ENCODE measurements at places on chromosomes 4 and X.

GRCh38 chrX:155086961-155087735, 15.8 kb downstream of the BRCC3 start:
- DNase-seq: no peak

DNA sequence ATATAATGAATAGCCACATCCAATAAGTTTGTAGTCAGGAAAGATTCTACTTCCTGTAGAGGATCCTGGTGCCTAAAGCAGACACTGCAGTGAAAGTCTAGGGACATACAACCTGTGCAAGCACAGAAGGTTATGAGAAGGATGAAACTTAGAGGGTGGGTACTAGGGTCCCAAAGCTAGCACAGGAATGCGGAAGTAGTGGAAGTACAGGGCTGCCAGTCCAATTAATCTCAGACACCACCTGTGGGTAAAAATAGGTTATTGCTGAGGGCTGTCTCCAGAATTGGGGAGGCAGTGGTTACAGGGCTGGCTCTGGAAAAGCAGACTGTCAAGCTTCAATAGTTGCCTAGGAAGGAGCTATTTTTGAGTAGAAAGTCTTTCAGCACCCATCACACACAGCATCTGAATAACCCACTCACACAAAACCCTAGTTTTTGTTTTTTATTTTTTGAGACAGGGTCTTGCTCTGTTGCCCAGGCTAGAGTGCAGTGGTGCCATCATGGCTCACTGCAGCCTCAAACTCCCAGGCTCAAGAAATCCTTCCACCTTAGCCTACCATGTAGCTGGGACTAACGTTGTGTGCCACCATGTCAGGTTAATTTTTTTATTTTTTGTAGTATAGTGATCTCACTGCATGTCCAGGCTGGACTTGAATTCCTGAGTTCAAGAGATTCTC, 50.8 kb upstream of the ELF2 start:
- DNase-seq: no peak

GRCh38 chr4:48271626-48272025, 2.0 kb upstream of the TEC start:
- no peak for DNase-seq

DNA sequence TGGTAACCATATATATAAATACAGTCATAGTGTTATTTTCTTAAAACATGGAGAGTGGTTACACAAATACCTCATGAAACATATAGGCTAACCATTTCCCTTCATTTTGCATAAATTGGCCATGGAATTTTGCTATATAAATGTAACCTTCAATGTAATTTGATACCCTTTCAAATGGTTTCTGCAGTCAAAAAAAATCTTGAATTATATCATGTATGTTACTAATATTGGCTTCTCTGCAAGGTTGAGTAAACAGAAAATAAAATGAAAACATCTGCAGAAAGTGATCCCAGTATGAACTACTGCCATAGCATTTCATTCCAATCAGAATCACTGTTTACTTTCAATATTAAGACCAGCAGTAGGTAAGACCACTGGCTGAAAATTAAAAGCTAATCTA, 1165.9 kb upstream of the TENM3 start:
- no peak for DNase-seq

DNA sequence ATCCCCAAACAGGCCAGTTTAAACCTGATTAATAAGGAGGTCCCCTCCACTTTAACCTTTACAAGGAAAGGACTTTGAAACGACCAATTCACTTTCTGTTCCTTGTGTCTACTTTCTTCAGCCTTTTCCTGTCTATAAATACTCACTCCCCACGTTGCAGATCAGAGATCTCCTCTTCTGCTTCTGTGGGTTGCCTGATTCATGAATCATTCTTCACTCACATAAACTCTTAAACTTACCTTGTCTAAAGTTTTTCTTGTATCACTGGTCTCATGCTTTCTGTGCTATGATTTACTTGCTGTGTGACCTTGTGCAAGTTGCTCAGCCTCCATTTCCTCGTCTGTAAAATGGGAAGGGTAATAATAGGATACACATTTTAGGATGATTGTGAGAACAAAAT, 236.1 kb downstream of the QDPR start:
- no peak for DNase-seq

- DNase-seq: no peak
Observed at GRCh38 chr4:85774000-85774399, 299.1 kb downstream of the ARHGAP24 start.

DNA sequence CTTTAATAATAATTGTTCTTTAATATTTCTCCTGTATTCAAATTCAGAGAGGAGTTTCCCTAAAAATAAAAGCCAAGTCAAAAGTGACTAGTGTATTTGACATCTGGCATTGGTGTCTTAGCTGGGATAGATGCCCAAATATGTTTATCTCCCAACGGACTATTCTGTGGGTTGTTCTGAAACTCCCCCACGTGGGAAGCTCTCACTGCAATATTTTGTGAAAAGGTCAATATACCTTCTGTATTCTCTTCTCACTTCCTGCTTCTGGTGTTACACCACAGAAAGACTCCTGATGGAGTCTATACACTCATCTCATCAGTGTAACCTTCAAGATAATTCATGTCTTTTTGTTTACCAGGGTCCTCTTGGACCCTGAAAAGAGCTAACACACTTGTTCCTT, 2052.8 kb upstream of the TENM3 start:
- no peak for DNase-seq

GRCh38 chr4:3401436-3402171, 40.2 kb upstream of the HGFAC start:
- no peak for DNase-seq

- DNase-seq: no peak
Observed at GRCh38 chr4:39205476-39205875, 23.1 kb downstream of the WDR19 start.

GRCh38 chrX:154750301-154751202, at the start of gene GAB3:
GAB3 (minus strand) TSS chrX:154751077; CDS start chrX:154751025, 52 bp downstream.
- DNase-seq: no peak

DNA sequence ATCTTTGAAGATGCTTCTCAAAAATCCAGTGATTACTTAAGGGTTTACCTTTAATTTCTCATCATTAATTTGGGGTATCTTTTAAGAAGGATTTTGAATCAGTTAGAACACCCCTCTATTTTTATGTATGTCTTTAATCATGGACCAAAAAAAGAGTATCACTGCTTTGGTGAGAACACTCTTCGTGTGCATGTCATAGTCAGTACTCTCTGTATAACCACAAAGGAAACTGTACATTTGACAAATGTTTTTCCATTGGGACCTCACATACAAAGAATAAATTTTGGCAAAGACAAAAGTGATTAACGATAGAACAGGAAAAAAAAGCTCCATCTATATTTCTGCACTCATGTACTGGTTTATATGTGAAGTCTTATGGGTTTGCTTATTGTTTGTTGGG, 31.3 kb downstream of the FAM241A start:
- DNase-seq: no peak

GRCh38 chr4:151420250-151420807, 11.4 kb downstream of the FHIP1A start:
- DNase-seq: no peak

GRCh38 chrX:97854086-97854485, 970.4 kb downstream of the RPA4 start:
- DNase-seq: no peak

DNA sequence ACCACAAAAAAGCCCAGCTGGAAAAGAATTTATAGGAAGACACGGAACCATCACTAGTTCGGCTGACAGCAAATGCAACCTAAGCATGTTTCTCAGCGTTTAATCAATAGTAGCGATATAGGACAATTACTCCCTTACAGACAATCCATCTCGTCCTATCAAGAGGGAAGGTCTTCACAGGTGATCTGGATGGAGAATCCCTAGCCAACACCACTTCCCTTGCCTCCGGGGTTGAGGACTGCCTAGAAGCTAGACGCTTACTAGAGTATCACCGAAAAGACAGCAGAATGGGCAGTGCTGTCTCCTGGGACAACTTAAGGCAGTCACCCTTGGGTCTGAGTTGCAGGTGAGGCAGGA, 32.1 kb upstream of the MAML3 start:
- DNase-seq: no peak

DNA sequence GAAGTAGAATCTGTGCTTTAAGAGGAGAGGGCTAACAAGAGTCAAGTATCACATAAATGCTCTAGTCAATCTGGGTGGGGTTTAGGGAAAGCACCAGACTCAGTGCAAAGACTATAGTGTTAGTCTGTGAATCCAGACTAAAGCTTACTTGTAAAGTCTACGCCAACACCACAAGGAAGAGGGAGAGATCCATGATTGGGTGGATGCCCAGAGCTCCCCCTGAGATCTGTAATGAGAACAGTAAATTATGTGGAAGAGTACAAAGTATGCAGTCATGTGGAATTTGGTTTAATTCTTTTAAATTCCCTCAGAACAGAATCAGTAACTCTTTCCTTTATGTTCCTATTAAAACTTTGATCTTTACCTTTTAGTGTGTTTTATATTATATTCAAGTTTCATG, 354.7 kb upstream of the SPANXN4 start:
- DNase-seq: no peak

DNA sequence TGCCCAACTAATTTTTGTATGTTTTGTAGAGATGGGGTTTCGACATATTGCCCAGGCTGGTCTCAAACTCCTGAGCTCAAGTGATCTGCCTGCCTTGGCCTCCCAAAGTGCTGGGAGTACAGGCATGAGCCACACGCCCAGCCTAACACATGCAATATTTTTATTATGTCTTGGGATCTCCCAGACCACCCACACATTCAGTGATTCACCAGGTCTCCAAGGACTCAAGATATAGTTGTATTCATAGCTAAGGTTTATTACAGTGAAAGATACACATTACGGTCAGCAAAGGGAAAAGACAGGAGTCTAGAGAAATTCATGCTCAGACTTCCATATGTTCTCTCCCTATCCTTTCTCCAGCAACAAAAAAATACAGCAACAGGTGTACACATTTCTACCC, 25.5 kb upstream of the FAM120C start:
- no peak for DNase-seq

DNA sequence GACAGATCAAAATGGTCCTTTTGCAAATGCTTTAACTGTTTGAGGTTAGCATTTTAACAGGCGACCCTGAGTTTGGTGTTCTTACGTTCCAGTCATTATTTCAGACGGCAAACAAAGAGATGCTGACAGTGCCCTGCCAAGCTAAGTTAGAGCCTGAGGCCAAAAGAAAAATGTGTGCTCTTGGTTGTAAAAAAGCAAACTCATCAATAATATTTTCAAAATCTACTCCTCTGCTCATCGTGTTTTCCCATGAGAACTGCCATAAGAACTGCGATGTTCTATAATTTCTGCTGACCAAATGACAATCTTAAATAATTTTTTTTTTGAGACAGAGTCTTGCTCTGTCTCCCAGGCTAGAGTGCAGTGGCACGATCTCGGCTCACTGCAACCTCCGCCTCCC, 62.7 kb upstream of the BCLAF3 start:
- DNase-seq: no peak

GRCh38 chrX:40908857-40909475, 173.6 kb upstream of the MED14 start:
- no peak for DNase-seq

GRCh38 chr4:184645904-184646610, 3.2 kb downstream of the CASP3 start:
- DNase-seq: no peak

DNA sequence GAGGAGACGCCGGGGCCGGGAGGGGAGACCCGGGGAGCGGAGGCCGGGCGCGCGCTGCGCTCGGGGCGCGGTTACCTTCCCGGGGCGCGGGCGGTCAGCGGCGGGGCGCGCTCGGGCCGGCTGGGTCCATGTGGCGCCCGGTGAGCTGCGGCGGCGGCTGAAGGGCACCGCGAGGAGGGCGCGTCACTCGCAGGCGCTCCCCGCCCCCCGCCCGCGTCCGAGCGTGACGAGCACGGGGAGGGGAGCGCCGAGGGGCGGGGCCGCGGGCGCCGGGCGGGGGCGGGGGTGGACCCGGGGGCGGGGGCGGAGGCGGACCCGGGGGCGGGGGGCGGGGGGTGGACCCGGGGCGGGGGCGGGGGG, at the start of gene CPLX1:
Gene CPLX1 (minus strand): TSS at position 159 of the 360 bp plus-strand sequence. CDS start 1,607 bp downstream, outside the sequence.
- DNase-seq: no peak

GRCh38 chr4:76012388-76012801, 5.1 kb upstream of the CXCL9 start:
- DNase-seq: no peak

DNA sequence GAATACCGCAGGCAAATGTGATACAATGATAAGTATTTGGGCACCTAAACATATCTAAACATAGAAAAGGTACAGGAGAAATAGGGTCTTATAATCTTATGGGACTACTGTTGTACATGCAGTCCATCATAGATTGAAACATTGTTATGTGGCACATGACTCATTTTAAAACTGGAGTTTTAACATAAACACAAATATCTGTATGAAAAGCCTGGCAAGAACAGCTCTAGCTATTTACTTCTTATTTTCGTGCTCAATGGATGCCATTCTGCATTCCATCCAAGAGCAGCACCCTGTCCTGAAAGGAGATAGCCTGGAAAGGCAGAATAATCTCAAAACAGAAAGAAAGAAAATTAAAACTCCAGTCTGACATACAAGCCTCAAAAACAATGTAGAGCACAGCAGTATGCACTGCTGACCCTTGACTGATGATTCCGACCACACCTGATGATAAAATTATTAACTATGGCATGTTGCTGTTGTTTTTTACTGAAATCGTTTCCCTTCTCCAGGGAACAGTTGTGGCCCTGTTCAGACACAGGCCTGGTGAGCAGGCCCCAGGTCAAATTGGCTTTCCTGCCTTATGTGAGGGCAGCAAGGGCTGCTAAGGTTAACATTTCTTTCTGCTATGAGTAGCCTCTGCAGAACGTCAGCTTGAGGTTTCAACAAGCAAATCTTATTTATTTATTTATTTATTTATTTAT, 152.7 kb downstream of the APBB2 start:
- no peak for DNase-seq

GRCh38 chr4:175953960-175954521, 111.6 kb upstream of the WDR17 start:
- no peak for DNase-seq

GRCh38 chr4:85889314-85889713, 414.4 kb downstream of the ARHGAP24 start:
- DNase-seq: no peak

- DNase-seq: no peak
Observed at GRCh38 chr4:114890773-114891172, 222.6 kb downstream of the NDST4 start.

DNA sequence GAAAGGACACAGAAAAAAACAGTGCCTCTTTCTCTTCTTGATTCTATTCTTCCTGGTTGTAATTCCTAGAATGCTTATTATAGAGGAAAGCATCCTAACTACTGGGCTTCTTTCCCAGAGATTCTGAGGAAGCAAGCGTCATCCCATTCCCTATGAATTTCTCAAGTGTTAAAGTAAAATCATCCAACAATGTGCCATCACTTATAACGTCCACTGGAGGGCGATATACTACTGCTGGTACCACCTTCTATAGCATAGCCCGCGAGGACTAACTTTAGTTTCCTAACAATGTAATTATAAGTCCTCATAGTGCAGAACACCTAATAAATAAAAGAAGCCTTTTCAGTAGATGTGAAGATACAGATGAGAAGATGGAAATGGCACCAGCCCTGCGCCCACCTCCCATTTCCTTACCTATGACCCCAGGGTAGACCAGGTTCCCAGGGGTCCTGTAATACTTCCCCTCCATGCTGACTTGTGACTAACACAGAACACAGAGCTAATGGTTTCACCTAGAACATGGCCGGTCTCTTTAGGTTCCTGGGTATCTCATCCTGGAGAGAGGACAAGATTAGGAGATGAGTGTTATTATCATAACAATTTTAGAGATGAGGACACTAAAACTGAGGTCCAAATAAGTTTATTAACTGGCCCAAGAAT, 4.2 kb downstream of the CENPVL3 start:
- peak; percentile 16 for DNase-seq

GRCh38 chrX:18676050-18676449, 4.1 kb upstream of the RS1 start:
- no peak for DNase-seq
